Inflammatory macrophage (primary cell): ENCODE measurements at places on chromosomes 1 and 21.

GRCh38 chr1:10561955-10562354, 87.2 kb downstream of the PEX14 start:
- DNase-seq: no peak

GRCh38 chr1:240294566-240294965, 202.9 kb downstream of the FMN2 start:
- no peak for DNase-seq

- DNase-seq: no peak
These were observed 5.0 kb downstream of the LRRC41 start for GRCh38 chr1:46298387-46298786.

DNA sequence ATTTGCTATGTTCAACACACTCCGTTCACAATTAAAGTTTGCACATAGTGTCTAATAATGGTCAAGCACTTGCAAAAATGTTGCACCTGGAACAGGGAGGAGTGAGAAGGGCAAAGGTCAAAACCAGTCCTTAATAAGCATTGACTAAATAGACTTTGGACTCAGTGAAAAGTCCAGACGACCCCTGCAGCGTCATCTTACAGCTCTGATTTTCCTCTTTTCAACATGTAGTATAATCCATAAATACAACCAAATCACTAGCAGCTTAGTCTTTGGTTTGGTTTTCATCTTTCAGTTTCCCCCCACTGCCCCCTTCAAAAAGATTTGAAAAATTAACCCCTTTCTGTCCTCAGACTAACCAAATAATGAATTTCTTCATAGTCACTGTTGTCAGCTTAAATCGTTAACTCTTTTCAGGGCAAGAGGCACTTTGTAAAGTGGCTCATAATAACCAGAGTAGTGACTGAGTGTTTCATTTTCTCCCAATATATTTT, 290.3 kb downstream of the PTPRC start:
- no peak for DNase-seq

DNA sequence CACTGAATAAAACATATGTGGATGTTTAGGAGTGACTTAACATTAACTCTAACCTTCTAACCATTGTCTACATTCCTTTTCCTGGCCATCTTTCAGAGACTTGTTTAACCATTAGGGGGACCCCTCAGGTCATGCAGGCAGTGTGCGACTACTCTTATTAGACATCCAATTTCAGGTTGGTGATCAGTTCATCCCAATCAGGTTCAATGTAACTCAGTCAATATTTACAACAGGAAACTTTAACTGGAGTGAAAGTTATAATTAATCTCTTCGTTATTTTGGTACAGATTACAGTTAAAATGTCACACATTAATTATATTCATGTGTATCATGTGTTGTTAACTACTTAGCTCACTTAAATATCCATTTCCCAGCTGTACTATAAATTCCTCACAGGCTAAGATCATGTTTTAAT, 68.8 kb upstream of the RGS1 start:
- peak; percentile 51 for DNase-seq

- no peak for DNase-seq
These were observed 775 bp downstream of the MMEL1 start for GRCh38 chr1:2632051-2632430.

DNA sequence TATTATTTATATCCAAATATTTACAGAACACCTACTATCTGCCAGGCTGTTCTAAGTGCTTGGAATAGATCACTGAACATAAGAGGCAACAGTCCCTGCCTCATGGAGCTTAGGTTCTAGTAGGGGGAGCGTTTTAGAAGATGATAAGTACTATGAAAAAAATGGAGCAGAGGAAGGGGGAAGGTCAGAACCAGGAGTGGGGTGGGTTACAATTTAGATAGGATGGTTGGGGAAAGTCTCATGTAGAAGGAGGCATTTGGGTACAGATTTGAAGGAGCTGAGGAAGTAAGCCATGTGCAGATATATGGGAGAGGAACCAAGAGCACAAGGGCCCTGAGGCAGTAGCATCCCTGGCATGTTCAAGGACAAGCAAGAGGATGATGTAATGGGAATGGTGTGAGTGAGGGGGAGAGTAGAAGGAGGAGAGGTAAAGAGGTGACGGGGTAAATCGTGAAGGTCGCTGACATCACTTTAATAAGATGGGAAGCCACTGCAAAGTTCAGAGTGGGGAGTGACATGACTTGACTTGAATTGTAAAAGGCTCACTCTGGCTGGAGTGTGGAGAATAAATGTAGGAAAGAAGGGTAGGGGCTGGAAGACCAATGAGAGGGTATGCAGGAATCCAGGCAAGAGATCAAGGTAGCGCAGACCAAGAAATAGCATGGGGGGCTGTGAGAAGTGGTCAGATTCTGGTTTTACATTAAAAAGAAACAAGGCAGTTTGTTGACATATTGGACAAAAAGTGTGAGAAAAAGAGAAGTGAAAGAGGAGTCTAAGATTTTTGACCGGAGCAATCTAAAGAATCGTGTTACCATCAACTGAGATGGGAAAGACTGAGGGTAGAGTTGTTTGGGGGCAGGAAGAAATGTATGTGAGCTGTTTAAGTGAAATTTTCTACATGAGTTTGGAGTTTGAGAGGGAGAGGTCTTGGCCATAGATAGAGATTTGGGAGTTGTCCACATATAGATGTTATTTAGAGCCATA, 92.6 kb downstream of the LPAR3 start:
- DNase-seq: no peak

GRCh38 chr21:37645848-37646247, 270.4 kb downstream of the KCNJ6 start:
- no peak for DNase-seq

GRCh38 chr1:44090429-44091252, 28.0 kb upstream of the KLF17 start:
- DNase-seq: no peak

DNA sequence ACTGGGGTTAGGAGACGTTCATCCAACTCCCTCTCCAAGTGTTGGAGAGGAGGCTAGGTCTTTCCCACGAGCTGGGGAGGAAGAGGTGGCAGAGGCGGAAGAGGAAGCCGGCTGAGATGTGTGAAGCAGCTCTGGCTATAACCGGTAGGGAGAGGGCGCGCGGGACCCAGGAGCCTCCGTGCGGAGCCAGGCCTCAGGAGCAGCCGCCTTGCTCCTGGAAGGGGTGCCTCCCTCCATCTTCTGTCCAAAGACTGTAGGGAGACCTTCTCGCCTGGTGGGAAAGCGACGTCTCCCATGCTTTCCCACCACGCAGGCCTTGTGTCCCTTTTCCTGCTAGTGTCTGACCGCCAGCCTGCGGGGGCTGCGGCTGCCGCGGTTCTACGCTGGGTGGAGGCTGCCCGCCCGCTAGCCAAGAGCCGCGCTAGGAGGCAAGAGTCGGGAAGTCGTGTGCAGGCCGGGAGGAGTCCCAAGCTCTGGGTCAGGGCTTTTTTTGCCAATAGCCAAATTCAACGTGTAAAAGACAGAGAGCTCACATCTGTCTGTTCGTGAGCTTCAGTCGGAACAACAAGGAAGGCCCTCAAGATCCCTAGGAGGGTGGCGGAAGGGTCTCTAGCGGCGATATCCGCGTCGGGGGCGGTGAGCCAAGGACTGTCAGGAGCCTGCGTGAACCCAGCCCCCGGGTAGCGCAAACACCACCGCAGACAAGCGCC, 8.4 kb upstream of the NBPF11 start:
- DNase-seq: no peak

GRCh38 chr1:197444755-197445154, 176.7 kb downstream of the CRB1 start:
- DNase-seq: no peak

- peak; percentile 36 for DNase-seq
These were observed 10.6 kb upstream of the COL6A1 start for GRCh38 chr21:45970674-45971615.

GRCh38 chr1:7538033-7538432, 233.1 kb upstream of the VAMP3 start:
- peak; percentile 24 for DNase-seq

DNA sequence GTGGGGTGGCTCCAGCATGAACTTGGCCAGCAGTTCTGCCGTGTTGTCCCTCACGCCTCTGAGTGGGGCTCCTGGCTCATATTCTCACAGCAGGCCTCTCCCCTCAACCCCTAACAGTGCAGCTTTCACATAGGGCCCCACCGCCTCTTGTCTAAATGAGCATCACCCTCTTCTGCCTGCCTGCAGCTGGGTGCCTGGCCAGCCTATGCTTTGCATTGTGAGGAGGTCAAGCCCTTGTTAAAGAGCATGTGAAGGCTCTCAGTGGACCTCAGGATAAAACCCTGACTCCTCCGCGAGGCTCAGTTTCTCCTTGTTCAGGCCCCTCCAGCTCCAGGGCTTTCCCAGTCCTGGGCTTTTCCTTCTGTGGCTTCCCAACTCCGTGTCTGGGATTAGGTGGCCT, 34.8 kb downstream of the CRYAA start:
- DNase-seq: no peak

- DNase-seq: no peak
These were observed 46.1 kb upstream of the LIN9 start for GRCh38 chr1:226355016-226355415.

GRCh38 chr21:30714456-30714855, 4.1 kb downstream of the KRTAP21-3 start:
- no peak for DNase-seq

- no peak for DNase-seq
These were observed 55.5 kb downstream of the TGFBR3 start for GRCh38 chr1:91830242-91831131.

- no peak for DNase-seq
These were observed 356 bp downstream of the TSPAN1 start for GRCh38 chr1:46175243-46175642.

DNA sequence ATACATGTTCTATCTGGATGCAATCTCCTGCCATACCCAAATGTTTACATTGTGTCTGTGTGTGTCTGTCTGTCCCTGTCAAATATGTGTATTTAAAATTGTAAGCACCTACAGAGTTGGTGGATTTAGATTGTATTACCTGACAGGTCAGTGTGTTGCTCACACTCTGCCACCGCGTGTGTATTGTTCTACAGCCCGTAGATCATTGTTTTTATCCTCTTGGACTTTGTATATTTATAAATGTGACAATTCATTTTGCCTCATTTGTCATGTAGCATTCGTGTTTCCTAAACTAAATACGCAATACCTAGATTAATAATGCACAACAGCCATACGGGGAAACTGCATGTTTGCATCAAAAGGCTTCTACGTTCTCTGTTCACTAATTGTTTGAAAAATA, 634 bp downstream of the ALG14 start:
- no peak for DNase-seq

- no peak for DNase-seq
These were observed 296.1 kb downstream of the PDE4B start for GRCh38 chr1:66088787-66089186.

GRCh38 chr1:194731025-194731424, 1544.6 kb upstream of the B3GALT2 start:
- DNase-seq: no peak

GRCh38 chr1:206608108-206608698, 4.1 kb downstream of the EIF2D start:
- DNase-seq: peak; percentile 35

DNA sequence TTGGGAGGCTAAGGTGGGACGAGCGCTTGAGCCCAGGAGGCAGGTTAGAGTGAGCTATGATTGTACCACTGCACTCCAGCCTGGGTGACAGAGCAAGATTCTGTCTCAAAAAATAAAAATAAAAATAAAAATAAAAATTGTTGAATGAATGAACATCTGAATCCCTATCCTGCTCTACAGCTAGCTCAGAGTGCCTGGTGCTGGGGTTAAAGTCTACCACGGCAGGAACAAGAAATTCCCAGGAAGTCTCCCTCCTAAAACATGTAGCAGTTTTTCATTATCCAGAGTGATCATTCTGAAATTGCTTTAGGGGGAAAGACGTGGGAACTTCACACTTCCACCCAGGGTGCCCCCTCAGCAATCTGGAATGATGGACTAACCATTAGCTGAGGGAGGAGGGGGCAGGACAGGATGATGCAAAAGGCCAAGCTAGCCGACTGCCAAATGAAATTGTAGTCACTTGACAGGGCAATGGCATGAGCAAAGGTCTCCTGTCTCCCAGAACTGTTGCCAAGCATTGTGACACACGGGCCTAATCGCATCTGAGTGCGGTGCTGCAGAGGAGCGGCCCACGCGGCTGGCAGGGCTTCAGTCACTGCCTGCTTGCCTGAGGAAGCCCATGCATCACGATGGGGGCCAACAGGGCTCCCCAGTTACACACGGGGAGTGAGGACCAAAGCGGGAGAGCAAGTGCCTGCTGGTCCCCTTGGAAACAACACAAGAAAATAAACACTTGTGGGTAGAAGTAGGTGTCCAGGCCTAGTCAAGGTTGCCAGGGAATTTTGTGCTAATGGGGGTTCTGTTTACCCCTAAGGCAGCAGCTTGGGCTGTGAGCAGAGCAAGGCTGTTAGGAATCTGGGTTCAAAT, 85.7 kb downstream of the NENF start:
- DNase-seq: peak; percentile 54

DNA sequence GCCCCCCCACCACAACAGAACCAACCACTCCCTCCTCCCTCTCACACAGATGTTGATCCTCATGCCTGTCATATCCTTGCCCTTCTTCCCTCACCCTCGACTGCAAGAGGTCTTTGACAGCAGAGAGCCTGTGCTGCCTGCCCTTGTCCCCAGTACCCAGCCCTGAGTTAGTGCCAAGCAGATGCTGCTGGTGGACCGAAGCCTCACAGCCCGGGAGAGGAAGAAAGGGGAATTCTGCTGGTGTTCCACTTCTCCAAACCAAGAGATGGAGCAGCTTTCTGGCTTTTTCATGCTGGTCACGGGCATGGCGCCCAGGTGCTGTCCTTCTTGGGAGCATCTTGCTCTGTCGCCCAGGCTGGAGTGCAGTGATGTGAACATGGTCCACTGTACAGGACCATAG, 69.1 kb downstream of the SLC66A1 start:
- no peak for DNase-seq

DNA sequence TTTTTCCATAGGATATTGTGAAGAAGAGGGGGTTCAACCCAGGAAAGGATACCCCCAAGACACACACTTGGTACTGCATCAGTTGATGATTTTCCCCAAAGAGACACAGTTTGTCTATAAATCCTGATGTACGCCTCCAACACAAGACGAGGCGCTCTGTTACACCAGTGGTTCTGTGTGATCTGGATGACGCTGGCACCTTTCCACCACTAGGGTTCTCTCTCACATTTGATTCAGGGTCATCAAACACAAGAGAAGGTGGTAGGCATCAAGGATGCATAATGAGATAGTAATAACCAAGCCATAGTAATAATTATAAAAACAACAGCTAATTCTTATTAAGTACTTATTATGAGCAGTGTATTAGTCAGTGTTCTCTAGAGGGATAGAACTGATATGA, 508.8 kb upstream of the ZP4 start:
- DNase-seq: no peak

DNA sequence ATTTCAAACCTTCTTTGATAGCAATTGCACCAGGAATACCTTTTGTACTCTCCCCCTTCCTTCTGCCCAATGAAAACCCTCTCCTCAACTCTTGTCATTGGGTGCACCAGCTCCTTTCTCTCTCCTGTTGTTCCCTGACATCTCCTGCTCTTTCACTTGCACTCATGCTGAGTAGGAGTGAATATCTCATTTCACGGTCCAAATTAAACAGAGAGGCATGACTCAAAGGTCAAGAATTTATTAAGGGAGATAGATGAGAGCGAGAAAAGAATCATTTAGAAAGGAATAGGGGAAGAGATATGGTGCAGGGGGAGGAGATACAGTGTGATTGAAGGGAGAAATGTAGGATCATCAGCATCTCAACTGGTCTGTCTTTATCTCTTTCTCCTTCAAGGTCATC, 22.1 kb downstream of the AIM2 start:
- DNase-seq: no peak
